ENCODE measurements at places on chromosomes 16 and 17.

- DNase-seq: no peak
These were observed 225.2 kb downstream of the HAPSTR1 start for GRCh38 chr16:9316615-9317014.

GRCh38 chr16:85935391-85935973 lies 36.5 kb downstream of the IRF8 start:
- DNase-seq: no peak

GRCh38 chr17:57106107-57106835 lies 21.2 kb downstream of the AKAP1 start:
- DNase-seq: no peak

GRCh38 chr16:84616515-84616914 lies 1.4 kb downstream of the COTL1 start:
- no peak for DNase-seq

GRCh38 chr16:69544088-69544487 lies 21.7 kb upstream of the NFAT5 start:
- no peak for DNase-seq

GRCh38 chr17:6893382-6894205 lies 62.1 kb upstream of the TEKT1 start:
- DNase-seq: no peak

- no peak for DNase-seq
These were observed 237.8 kb upstream of the GSE1 start for GRCh38 chr16:85375282-85375681.

DNA sequence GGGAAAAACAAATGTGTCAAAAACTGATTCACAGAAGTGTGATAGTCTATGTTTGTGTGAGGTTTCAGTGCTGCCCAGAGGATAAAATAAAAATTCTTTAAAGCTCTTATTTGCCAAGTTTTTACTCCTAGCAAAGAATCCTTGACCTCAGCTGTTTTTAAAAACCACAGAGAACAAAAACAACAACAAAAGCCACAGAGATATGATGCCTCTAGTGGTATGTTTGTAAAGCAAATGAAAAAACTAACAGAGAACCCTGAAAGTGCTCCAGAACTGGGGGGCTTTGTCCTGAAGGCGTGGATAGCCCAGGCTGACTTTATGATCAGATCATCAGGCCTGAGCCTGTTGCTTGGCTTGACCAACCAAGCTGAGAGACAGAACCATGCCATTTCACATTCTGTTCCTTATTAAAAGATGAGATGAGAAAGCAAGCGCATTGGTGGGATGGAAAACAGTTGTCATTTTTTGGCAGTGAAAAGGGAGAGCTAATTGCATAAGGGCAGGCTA lies 411.0 kb downstream of the CPPED1 start:
- peak; percentile 26 for DNase-seq

- DNase-seq: peak; percentile 58
These were observed 3.6 kb upstream of the WDR81 start for GRCh38 chr17:1720856-1721386.

DNA sequence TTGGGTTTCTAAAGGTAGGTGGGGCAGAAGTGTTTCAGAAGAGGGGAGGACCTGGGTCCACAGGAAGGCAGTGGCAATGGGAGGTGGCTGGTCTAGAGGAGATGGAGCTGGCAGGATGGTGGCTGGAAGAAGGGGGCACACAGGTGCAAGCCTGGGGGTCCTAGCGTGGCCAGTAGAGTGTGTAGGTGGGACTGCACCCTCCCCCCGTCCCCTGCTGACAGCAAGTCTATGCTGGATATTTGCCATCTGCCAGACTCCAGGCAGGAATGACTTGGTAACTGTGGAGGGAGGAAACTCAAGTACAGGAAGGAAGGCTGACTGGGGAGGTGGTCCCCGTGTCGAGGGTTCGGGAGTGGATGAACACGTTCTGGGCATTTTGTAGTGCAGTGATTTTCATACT lies 8.6 kb downstream of the MED9 start:
- no peak for DNase-seq

GRCh38 chr16:76749780-76750375 lies 441.1 kb upstream of the MON1B start:
- no peak for DNase-seq

GRCh38 chr17:15944759-15945526 lies at the start of gene ADORA2B:
TSS of gene ADORA2B (plus strand) at chr17:15945130. CDS start at chr17:15945249, 119 bp downstream.
- peak; percentile 94 for DNase-seq

DNA sequence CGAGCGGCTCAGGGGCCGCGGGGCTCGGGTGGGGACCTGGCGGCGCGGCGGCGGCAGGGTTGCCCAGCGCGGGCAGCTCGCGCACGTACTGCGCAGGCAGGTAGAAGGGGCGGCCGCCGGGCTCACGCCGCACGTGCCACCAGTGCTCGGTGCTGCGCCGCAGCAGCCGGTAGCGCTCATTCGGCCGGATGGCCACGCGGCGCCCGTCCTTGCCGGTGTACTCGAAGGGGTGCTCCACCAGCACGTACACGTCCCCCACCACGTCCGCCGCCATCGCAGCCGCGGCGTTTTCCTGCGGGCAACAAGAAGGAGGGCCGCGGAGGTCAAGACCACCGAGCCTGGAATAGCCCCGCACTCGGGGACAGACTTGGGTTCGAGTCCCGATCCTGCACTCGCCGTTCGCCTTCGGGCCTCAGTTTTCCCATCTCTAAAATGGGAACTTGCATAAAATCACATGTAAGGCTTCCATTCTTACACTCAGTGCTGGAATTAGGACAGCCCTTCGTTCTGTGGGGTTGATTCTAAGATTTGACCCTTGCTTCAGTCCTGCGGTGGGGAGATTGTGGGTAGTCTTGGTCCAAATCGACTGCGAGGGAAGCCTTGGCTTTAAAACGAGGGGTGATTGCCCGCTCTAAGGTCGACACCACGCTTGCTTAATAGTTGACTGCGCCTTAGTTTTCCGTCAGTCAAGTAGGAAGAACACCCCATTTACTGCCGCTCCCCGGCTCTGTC lies 2.5 kb downstream of the ARHGAP27 start:
- DNase-seq: no peak

DNA sequence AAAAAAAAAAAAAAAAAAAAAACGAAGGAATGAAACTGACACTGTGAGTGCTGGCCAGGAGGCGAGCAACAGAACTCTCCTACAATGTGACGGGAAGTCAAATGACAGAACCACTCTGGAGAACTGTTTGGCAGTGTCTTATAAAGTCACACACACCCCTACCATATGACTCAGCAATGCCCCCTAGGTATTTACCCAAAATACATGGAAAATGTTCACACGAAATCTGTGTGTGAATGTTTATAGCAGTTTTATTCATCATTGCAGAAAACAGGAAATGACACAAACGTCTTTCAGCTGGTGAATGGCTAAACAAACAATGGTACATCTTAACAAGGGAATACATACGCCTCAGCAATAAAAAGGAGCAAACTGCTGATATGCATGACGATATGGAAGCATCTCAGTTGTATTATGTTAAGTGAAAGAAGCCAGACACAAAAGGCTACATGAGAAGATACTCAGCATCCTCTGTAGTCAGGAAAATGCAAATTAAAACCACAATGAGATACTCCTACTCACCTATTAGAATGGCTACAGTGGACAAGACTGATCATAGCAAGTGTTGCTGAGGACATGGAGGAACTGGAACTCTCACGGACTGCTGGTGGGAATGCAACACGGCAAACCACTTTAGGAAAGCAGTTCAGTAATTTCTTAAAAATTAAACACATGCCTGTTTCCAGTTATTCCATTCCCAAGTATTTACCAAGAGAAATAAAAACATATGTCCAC lies 74.7 kb downstream of the TBC1D16 start:
- no peak for DNase-seq

- DNase-seq: peak; percentile 94
These were observed 2.6 kb downstream of the CAMKK1 start for GRCh38 chr17:3890082-3890877.

- DNase-seq: no peak
These were observed 11.4 kb downstream of the MTSS2 start for GRCh38 chr16:70674221-70675014.

GRCh38 chr17:5110816-5111215 lies 862 bp downstream of the ZNF232 start:
- no peak for DNase-seq

- no peak for DNase-seq
These were observed 459.8 kb downstream of the PMP22 start for GRCh38 chr17:14805348-14805747.

DNA sequence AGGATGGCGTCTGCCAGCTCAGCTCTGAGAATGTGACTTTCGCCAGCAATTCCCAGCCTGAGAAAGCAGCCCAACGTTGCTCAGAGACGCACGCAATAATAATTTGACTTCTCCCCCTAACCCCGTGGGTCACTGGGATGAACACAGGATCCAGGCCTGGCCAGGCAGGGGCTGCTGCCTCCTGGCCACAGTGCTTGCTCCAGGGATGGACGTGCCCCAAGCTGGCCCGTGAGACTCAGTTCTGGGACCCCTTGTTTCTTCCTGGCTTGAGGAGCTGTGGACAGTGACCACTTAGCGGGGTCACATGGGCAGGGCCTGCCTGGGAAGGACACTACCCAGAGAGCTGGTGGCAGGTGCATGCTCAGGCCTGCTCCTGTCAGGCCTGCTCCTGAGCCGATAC lies 13.5 kb upstream of the DPEP1 start:
- DNase-seq: no peak

- no peak for DNase-seq
These were observed 18.3 kb downstream of the NT5M start for GRCh38 chr17:17321356-17322025.

DNA sequence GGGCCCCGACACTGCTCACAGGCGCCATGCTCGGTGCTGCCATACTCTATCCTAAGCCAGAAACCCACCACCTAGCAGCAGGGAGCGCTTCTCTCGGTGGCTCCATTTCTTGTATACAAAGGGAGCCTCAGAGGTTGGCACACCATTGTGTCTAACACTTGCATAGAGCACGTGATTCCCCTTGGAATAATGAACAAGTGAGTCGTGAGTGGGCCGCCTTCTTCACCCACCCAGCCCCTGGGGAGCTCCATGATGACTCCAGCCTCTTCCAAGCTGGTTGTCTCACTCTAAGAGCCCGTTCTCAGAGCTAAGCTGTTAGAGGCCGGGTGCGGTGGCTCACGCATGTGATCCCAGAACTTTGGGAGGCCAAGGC lies 82.3 kb upstream of the ZNF469 start:
- no peak for DNase-seq

DNA sequence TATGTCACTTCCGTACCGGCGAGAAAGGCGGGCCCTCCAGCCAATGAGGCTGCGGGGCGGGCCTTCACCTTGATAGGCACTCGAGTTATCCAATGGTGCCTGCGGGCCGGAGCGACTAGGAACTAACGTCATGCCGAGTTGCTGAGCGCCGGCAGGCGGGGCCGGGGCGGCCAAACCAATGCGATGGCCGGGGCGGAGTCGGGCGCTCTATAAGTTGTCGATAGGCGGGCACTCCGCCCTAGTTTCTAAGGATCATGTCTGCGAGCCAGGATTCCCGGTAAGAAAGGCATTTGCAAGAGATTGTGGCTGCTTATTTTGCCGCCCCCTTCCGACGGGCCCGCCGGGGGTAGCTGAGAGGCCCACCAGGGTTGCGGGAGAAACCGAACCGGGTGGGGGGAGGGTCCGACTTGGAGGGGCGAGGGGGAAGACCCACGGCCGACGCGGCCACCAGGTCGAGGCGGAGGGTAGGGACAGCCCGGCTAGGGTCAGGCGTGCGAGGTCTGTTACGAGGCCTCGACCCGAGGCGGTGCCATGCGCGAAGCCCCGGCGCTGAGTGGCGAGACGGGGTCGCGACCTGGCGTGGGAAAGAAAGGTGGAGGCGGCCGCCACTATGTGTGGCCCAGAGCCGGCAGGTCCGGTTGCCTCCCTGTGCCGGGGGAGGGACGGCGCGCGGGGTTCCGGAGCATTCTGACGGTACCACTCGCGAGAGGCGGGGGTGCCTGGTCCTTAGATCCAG lies 6.7 kb upstream of the CD68 start:
- DNase-seq: peak; percentile 99

DNA sequence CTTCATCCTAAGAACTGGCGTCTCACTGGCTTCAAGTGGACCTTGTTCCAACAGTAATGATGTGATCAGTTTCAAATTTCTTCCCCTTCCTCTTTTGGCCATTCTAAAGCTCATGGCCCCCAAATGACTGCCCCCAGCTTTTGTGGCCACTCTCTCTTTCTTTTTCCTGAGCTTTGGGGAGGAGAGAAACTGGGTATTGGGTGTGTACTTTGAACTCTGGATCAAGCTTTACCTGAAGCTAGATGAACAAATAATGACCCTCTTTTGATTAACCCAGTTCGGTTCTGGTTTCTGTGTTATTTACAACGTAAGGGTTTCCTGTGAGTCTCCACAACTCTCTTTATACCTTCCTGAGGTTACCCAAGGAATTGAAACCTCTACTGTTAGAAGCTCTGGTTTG lies 132.7 kb downstream of the FTO start:
- no peak for DNase-seq

- DNase-seq: no peak
These were observed 27.3 kb downstream of the ANKFY1 start for GRCh38 chr17:4236456-4236855.

DNA sequence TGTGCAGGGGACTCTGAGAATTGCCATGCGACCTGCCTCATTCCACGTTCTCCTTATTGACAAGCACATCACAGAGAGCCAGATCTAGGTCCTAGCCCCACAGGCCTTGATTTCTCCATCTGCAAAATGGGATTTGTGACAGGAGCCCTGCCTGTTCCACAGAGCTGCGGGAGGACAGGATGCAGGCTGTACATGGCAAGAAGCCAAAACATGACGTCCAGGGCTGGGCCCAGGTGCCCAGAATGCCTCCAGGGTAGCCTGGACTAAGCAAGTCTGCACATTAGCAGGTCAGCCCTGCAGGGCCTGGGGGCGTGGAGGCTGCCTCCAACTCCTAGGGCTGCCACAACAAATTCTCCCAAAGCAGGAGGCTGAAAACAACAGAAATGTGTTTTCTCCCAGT lies 235.7 kb upstream of the SDK2 start:
- no peak for DNase-seq

- no peak for DNase-seq
These were observed 44.0 kb upstream of the CAPN15 start for GRCh38 chr16:483341-484075.

GRCh38 chr16:89899879-89900481 lies 18.7 kb upstream of the MC1R start:
- no peak for DNase-seq

GRCh38 chr17:14918540-14918939 lies 346.6 kb downstream of the PMP22 start:
- peak; percentile 7 for DNase-seq

GRCh38 chr17:48901241-48901640 lies 7.0 kb upstream of the UBE2Z start:
- DNase-seq: no peak

GRCh38 chr16:425740-426114 lies 278 bp downstream of the RAB11FIP3 start:
- DNase-seq: peak; percentile 58

- DNase-seq: no peak
These were observed 62.9 kb upstream of the RCVRN start for GRCh38 chr17:9968008-9968407.

DNA sequence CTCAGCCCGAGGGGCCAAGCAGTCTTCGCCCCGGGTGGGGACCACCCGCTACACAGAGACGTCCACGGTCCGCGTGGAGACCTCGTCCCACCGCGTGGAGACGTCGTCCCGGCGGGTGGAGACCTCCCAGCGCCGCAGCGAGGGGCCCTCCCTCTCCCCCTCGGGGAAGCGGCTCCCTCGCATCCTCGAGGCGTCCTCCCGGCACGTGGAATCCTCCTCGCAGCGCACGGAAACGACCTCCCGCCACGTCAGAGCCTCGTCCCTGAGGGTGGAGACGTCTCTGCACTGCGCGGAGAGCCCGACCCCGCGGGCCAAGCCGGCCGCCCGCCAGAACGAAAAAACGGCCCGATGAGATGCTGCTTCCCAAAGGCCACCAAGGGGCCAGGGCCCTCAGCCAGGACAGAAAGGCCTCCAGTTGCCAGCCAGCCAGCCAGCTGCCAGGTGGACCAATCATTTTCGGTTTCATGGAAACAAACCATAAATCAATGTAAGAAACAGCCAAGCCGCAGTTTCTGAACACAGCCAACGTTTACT lies 424 bp downstream of the C17orf100 start:
- peak; percentile 59 for DNase-seq
